T47D (cell line): ENCODE measurements at places on chromosomes 5 and 9.

DNA sequence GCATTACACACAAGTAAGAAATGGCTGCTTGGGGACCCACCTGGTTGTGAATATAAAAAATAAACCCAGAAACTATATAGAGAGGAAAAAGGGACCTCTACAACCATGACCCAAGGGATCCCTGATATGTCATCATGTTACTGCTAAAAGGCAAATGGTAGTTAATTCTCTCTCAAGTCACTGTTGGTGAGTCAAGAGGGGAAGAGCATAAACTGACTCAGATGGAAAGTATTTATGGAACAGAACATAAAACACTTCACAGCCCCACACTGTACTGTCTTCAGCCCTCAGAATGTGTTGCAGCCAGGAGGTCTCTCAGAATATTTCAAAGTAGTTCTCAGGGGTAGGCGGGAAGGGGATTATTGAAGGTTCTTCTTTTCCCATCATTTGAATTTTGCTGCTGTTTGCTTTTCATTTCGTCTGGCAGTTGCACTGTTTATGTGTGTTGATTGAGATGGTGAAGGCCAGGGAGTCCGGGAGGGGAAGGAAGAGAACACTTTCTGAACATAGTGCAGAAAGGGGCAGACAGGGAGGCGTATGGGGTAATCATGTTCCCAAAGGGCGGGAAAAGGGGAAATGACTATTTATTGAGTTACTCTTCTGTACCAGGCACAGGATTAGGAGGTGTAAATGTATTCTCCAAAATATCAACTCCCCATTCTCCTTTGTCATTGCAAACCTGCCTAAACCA, 85.5 kb downstream of the TEK start:
- no peak for DNase-seq

GRCh38 chr5:142998316-142999020, 228.3 kb downstream of the ARHGAP26 start:
- DNase-seq, result no peak

GRCh38 chr5:158463938-158464337, 605.0 kb upstream of the CLINT1 start:
- no peak for DNase-seq

- no peak for DNase-seq
Measured at GRCh38 chr5:179964015-179964414, 56.3 kb upstream of the TBC1D9B start.

DNA sequence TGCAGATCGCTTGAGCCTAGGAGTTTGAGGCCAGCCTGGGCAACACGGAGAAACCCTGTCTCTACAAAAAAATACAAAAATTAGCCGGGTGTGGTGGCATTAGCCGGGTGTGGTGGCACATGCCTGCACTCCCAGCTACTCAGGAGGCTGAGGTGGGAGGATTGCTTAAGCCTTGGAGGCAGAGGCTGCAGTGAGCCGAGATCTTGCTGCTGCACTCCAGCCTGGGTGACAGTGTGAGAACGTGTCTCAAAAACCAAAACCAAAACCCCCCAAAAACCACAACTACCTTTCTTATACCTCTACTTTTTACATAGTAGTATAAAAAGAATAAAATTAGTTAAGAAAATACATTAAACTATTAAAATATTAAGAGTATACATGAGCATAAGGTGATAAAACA, 121.2 kb downstream of the RAPGEF6 start:
- no peak for DNase-seq

- no peak for DNase-seq
Measured at GRCh38 chr5:6201631-6202030, 176.7 kb downstream of the MED10 start.

GRCh38 chr5:62701036-62701435, 122.4 kb downstream of the LRRC70 start:
- DNase-seq, result no peak

- DNase-seq, result no peak
Measured at GRCh38 chr5:90968319-90968718, 409.7 kb downstream of the ADGRV1 start.

DNA sequence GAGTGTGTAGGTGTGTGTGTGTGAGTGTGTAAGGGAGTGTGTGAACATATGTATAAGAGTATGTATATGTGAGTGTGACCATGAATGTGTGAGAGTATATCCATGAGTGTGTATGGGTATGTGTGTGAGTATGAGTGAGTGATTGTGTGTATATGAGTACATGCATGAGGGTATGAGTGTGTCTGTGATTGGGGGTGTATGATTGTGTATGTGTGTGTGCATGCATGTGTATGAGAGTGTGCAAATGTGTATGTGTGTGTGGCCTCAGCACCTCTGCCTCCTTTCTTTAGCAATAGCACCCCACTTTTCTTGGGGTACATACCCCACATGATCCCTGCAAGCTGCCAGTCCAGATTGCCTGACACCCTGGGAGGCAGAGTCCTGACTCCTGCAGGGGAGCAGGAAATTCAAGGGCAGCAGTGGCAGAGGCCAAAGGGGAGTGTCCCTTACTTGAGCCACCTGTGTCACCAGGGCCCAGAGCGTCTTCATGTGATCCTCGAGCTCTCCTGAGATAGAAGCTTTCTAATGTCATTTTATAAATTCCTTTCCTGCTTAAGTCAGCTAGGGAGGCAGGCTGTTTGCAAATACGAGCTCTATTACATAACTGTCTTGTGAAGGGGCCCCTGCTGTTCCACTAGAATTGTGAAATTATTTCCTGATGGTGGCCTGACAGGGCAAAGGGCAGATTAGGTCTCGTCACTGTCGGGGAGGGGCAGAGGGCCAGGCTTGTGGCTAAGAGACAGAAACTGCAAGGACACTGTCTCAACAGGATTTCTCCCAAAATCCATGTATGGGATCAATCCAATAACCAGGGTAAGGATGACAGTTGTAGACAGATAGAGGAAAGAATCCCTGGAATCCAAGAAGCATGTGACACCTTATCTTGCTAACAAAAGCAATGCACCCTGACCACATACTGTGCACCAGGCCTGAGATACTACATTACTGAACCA, 389.1 kb downstream of the GADD45G start:
- DNase-seq, result no peak

GRCh38 chr5:167966979-167967378, 324.5 kb upstream of the WWC1 start:
- DNase-seq, result no peak

DNA sequence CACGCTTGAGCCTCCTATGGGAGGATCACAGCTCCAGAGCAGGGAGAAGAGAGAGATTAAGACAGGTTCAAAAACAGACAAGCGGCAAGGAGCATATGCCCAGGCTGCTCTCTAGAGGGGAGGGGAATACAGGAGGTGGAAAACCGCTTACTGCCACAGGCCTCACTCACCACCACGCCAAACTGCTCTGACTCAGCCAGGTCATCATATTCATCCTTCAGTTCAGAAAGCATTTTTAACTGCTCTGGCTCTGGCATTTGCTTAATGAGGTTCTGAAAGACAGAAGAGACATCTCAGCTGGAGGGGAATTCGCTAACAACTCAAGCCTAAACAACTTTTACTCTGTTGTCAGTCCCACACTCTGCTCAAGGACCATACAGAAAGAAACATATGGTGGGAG, 40.1 kb downstream of the PCDHGC5 start:
- no peak for DNase-seq

- DNase-seq, result no peak
Measured at GRCh38 chr5:148085977-148086705, 22.4 kb downstream of the SPINK5 start.

DNA sequence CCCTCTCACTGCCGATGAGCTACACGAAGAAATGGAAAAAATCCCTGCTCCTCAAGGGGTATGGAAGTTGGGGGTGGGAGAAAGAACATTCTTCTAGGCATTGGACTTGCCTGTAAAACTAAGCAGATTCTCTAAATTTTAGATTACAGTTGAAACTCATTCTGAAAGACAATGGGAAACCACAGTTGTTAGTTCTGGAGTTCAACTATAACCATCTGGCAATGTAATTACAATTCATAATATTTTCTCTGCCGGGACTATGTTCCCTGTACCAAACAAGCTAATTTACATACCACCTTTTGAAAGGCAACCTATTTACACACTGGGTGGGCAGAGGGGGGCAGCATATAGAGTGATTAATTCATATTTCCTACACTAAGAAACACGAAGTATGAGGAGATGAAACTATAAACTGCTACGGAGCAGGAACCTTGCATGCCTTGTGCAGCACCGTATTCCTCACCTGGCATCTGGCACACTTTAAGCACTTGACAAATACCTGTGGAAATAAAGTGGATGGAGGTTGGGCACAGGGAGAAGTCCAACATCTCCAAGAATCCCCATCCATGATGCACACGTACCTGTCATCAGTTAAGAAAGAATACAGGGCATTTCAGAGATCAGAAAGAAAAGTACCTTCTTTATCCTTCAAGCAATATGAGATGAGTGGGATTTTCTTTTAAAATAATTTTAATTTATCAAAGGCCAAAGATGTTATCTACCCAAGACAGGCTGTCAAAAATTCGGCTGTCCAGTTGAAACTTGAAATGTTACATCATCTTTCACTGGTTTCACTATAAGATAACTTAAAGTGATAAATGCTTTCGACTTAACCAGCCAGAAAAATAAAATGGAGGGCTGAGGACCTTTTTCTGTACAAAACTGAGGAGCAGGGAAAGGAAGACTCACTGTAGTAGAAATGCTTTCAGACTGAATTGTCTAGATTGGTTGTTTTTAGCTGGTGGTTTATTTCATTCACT, 54.2 kb downstream of the SSBP2 start:
- DNase-seq, result no peak

DNA sequence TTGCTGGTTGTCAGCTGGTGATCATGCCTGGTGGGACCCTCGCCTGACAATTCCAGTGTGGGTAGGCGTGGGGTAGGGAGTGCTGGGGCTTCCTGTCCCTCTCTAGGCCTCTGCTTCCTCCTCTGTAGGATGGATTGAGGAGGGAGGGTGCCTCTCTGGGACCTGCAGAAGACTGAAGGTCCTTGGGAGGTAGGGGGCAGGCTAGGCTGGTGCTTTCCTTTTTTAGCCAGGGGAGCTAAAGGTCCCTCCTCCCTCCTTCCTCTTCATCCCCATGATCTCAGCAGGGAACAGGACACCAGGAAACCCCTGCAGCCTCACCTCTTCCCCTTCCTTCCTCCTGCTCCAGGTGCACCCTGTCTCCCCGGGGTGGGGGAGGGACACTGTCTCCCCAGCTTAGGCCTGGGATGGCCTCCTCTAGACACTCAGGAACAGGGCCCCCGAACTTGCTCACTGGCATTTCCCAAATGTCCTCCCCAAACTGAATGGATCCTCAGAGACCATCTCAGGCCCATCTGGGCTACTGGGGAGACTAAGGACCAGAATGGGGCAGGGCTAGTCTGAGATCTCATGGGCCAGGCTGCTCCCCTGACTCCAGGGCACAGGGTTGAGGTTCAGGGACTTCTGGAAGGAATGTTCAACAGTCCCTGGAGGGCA, 8.4 kb downstream of the SH2D3C start:
- no peak for DNase-seq

- DNase-seq, result no peak
Measured at GRCh38 chr9:137391411-137391754, 31.6 kb downstream of the EXD3 start.

GRCh38 chr9:94908011-94908563, 181.6 kb downstream of the AOPEP start:
- DNase-seq, result no peak

- no peak for DNase-seq
Measured at GRCh38 chr9:133714606-133715294, 23.4 kb downstream of the SARDH start.

- no peak for DNase-seq
Measured at GRCh38 chr5:105392710-105393149, 1830.1 kb upstream of the NUDT12 start.

GRCh38 chr5:141507387-141508091, 18.7 kb downstream of the PCDHGC5 start:
- DNase-seq, result no peak

GRCh38 chr5:89981878-89982773, 427.4 kb downstream of the CETN3 start:
- DNase-seq, result no peak
